ENCODE measurements at places on chromosomes 3 and 15.
A peak's percentile ranks its signal among the peaks of the same experiment; 100 is the strongest.

- DNase-seq: no peak
These were observed 29.5 kb downstream of the FAM43A start for GRCh38 chr3:194715022-194715800.

- DNase-seq: no peak
These were observed 143.8 kb downstream of the PLD1 start for GRCh38 chr3:171666516-171666915.

- DNase-seq: no peak
These were observed 162.4 kb downstream of the NSUN3 start for GRCh38 chr3:94225148-94225865.

- no peak for DNase-seq
These were observed 171.2 kb upstream of the WNT5A start for GRCh38 chr3:55658270-55658669.

DNA sequence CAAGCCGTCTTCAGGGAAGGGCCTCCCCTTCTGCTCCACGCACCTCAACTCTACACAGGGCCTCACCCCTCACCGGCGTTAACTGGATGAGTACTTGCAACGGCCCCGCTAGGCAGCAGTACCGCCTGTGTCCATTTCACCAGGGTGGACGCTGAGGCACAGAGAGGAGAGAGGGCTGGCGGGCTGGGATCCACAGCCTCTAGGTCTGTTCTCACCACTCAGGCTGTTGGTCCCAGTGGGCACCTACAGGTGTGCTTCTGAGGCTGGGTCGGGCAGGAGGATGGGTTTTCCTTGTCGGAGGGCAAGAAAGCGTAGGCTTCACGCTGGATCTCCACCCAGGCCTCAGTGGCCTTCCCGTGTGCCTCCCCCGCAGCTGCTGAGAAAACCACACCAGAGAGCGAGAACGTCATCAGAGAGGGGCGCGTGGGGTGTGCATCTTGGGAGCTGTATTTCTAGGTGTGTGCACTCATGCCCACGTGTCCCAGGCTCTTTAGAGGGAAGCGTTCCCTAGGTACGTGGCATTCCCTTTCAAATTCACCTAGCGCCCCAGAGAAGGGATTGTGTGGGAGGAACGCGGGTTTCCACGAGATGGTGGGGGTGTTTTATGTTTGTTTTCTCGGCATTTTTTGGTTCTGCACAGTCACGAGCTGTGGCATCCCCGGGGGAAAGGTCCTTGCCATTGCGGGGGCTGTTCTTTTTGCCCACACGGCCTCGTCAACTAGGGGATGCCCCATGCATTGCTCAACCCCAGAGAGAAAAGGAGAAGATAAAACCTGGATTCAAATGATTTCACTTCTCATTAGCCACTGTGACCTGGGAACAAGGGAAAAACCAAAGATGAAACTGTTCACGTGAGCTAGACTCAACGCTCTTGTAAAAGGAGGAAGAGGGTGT lies 67.7 kb downstream of the MGLL start:
- DNase-seq: peak; percentile 18

DNA sequence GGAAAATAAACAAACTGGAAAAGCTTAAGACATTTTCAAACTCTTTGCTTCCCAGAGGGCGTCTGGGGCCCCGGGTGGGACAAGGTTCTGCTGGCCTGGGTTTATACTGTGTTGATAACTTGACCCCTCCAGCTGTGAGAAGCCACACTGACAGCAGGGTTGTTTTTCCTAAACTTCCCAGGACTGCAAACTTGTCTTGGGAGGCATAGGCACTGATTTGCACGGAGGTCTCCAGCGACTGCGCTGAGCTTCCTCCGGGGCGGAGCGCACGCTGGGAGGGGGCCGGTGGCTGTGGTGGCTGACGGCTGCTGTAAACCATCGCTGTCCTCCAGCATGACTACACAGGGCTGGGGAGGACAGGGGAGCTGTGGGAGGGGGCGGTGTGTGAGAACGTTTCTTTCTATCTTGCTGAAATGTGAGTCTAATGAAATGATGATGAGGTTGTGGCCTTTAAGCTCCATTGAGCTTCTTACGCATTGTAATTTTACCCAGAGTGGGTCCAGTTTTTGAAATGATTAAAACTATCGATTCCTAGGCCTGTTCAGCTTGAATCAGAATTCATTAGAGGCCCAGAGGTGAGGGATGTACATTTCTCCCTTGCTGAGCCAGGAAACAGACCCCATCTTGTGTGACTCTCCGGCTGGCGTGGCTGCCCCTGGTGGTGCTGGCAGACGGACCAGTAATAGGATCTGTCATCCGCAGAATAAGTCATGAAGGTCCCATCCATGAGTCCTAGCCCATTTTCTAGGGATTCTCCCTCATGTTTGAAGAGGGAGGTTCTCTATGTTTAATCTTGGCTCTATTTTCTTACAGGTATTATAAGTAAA lies 40.5 kb upstream of the VPS8 start:
- DNase-seq: no peak

- DNase-seq: no peak
These were observed 239.4 kb downstream of the CHST2 start for GRCh38 chr3:143358793-143359491.

GRCh38 chr3:172044833-172045585 lies 5.6 kb downstream of the FNDC3B start:
- DNase-seq: no peak

DNA sequence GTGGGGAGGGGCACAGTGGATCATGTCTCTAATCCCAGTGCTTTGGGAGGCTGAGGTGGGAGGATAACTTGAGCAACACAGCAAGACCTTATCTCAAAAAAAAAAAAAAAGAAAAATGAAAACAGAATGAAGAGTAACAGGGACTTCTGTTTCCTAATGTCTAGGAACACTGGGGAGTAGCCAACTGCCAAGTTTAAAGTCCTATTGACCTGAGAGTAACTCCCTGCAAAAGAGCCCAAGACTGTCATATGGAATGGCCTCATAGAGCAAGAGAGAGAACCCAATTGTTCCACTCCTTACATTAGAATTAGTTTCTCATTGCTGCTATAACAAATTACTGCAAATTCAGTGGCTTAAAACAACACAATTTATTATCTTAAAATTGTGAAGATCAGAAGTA lies 881.4 kb upstream of the ROBO1 start:
- DNase-seq: no peak

DNA sequence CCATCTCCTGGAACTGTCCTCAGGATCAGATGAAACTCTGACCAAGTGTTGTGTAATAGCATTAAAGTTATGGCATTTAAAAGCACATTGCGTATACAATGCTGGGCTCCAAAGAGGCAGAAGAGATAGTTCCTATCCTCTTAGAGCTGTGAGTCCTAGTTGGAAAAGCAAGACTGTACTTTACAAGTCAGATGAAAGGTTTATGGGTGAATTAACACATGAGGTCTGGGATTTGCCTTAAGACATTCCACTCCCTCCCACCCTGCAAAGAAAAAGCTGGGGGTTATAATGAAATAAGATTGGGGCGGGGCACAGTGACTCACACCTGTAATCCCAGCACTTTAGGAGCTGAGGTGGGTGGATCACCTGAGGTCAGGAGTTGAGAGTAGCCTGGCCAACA lies 35.6 kb downstream of the SNAPC5 start:
- no peak for DNase-seq

Measured in activated CD8-positive, alpha-beta memory T cell treated with anti-CD3 and anti-CD28 coated beads for 48 hours (primary cell).